Breast epithelium (tissue), 4 donors: ENCODE measurements at places on chromosomes 6 and 20. TPM values are rescaled to one million over a fixed set of nuclear protein-coding genes. Genes with fewer than 3 reads are reported as not detected.

ZNF391 gene
- 2.1 TPM for total RNA-seq

GRCh38 chr20:49052334-49052733 lies 6.2 kb downstream of the CSE1L start:
- no peak for DNase-seq
- H3K27me3 ChIP-seq = no peaks in the 10 kb centered on the region
- H3K4me1 ChIP-seq = no peaks in the 10 kb centered on the region
- no peaks in the 10 kb centered on the region for H3K36me3 ChIP-seq
- H3K4me3 ChIP-seq = no peak overlapping the region

GRCh38 chr20:53493311-53493857 lies 100.3 kb downstream of the ZNF217 start:
- no peaks in the 10 kb centered on the region for H3K27me3 ChIP-seq
- no peak overlapping the region for H3K4me3 ChIP-seq
- H3K27ac ChIP-seq = no peak overlapping the region
- no peaks in the 10 kb centered on the region for H3K4me1 ChIP-seq
- no peaks in the 10 kb centered on the region for H3K36me3 ChIP-seq

CCN6 gene
- not detected for total RNA-seq

- no peak overlapping the region for H3K27ac ChIP-seq
- DNase-seq = no peak
- no peak overlapping the region for H3K4me3 ChIP-seq
- H3K36me3 ChIP-seq = no peaks in the 10 kb centered on the region
Measured at GRCh38 chr6:161066511-161066910, 74.9 kb downstream of the MAP3K4 start.

DNA sequence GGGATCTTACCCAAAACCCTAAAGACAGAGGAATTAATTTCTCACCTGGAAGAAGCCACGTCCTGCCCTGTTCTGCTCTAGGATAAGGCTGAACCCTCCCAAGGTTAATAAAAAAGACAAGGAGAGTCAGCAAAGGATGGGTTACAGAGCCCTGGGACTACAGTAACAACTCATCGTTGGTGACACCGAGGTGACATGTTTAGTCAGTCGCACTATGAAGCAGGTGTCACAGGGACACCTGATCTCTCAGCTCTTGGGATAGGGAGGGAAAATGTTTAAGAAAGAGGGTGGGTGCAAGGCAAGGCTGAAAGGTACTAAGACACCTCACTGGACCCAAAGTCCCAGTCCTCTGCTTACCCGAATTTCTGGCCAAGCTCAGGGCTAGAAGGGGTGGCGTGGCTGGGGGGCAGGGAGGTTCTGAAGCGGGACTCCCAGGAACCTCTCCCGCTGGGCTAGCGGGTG lies 562 bp downstream of the MOCS1 start:
- peak overlapping the region; percentile 74 for H3K4me3 ChIP-seq
- no peaks in the 10 kb centered on the region for H3K36me3 ChIP-seq
- no peaks in the 10 kb centered on the region for H3K27me3 ChIP-seq
- H3K27ac ChIP-seq = peak overlapping the region; percentile 72
- no peaks in the 10 kb centered on the region for H3K4me1 ChIP-seq

- H3K27me3 ChIP-seq = no peaks in the 10 kb centered on the region
- H3K27ac ChIP-seq = no peak overlapping the region
- no peaks in the 10 kb centered on the region for H3K36me3 ChIP-seq
- H3K4me1 ChIP-seq = no peaks in the 10 kb centered on the region
Measured at GRCh38 chr6:54335871-54336270, 27.6 kb downstream of the TINAG start.

CDKAL1 gene
- total RNA-seq = 18.0 TPM

C4A gene
- 230 TPM for total RNA-seq

RFX6 gene
- total RNA-seq = 1.8 TPM

HCRTR2 gene
- total RNA-seq = not detected

- H3K27ac ChIP-seq = no peak overlapping the region
- no peak overlapping the region for H3K4me3 ChIP-seq
- no peaks in the 10 kb centered on the region for H3K4me1 ChIP-seq
- H3K36me3 ChIP-seq = no peaks in the 10 kb centered on the region
- no peaks in the 10 kb centered on the region for H3K27me3 ChIP-seq
- no peak for DNase-seq
Measured at GRCh38 chr6:88238065-88238464, 71.9 kb upstream of the CNR1 start.

- no peaks in the 10 kb centered on the region for H3K4me1 ChIP-seq
- no peaks in the 10 kb centered on the region for H3K27me3 ChIP-seq
- H3K36me3 ChIP-seq = no peaks in the 10 kb centered on the region
- no peak overlapping the region for H3K4me3 ChIP-seq
- no peak overlapping the region for H3K27ac ChIP-seq
- DNase-seq = no peak
Measured at GRCh38 chr20:16674243-16674642, 55.6 kb upstream of the SNRPB2 start.

GRCh38 chr6:17986656-17987446 lies 584 bp downstream of the KIF13A start:
- H3K4me3 ChIP-seq = peak overlapping the region; percentile 69
- H3K27me3 ChIP-seq = no peaks in the 10 kb centered on the region
- no peaks in the 10 kb centered on the region for H3K36me3 ChIP-seq
- H3K27ac ChIP-seq = peak overlapping the region; percentile 84
- H3K4me1 ChIP-seq = no peaks in the 10 kb centered on the region

SCRT2 gene
- total RNA-seq = not detected

PRKN gene
- total RNA-seq = 11.2 TPM

DNA sequence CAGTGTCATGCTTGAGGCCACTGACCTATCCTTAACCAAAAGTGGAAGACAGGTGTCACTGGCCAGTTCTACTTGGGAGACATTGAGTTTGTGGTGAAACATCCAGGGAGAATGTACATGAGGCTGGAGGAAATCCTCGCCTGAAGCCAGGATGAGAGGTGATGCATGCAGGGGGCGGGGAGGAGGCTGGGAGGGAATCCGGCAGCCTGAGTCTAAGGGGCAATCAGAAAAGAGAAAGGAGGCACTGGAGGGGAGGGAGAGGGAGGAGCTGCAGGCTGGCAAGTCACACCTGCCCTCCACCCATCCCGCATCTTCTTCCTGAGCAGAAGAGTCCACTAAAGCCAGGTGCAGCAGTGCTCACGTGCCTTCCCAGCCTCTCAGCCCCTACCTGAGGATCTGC lies 14.9 kb upstream of the DDO start:
- H3K27ac ChIP-seq = no peak overlapping the region
- no peaks in the 10 kb centered on the region for H3K4me1 ChIP-seq
- no peaks in the 10 kb centered on the region for H3K27me3 ChIP-seq
- no peak for DNase-seq
- H3K4me3 ChIP-seq = no peak overlapping the region

HLA-DPB1 gene
- 58.2 TPM for total RNA-seq

DNA sequence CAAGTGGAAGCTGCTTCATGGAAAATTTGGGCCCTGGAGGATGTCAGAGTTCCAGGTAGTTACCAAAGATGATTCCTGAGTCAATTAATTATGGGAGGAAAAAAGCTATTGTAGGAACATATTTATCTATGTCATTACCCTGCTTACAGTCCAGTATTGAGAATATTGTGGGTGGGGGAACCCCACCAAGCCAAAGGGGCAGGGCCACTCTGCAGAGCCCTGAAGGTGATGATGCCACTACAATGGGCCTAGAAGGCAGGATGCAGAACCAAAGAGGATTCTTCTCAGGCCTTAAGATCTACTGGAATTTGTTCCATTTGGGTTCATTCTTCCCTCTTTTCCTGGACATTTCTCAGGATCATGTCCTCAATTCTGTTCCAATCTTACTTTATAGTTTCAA lies 375.2 kb upstream of the MARCKS start:
- no peaks in the 10 kb centered on the region for H3K4me1 ChIP-seq
- H3K4me3 ChIP-seq = no peak overlapping the region
- H3K27ac ChIP-seq = no peak overlapping the region

GRCh38 chr6:7532232-7532631 lies 9.2 kb upstream of the DSP start:
- no peaks in the 10 kb centered on the region for H3K27me3 ChIP-seq
- H3K4me3 ChIP-seq = no peak overlapping the region
- peak overlapping the region; percentile 22 for H3K27ac ChIP-seq
